Stimulated activated CD8-positive, alpha-beta memory T cell treated with anti-CD3 and anti-CD28 coated beads, Interleukin-4, amount 100 ng/mL, for 4 hours (primary cell): ENCODE measurements at places on chromosomes 5 and 9.

GRCh38 chr5:96111080-96111756 lies 149.6 kb upstream of the ELL2 start:
- DNase-seq, result no peak

DNA sequence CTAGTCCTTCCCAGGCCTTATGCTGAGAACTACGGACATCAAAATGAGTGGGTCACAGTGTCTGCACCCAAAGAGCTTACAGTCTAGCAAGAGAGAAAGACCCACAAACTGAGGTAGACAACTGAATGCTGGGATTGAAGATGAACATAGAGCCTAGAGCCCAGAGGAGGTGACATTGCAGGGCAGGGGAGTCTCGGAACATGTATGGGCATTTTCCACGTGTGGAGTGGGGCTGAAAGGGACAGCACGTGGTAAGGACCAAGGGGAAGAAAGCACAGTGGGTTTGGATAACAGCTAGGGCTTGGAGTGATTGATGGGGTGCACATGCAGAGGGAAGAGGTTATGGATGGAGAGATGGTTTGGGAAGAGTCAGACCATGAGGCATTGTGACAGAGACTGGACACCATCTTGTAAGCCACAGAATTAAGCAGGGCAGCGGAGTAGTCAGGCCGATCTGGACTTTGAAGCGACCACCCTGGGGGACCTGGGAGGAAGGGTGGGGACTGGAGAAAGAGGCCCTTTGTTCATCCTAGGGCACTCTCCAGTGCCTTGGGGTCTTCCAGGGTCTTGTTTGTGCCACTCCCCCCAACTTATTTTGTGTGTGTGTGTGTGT lies 47.5 kb upstream of the SH3PXD2B start:
- DNase-seq, result no peak

GRCh38 chr9:129177443-129177790 lies 644 bp downstream of the IER5L start:
- DNase-seq, result no peak

DNA sequence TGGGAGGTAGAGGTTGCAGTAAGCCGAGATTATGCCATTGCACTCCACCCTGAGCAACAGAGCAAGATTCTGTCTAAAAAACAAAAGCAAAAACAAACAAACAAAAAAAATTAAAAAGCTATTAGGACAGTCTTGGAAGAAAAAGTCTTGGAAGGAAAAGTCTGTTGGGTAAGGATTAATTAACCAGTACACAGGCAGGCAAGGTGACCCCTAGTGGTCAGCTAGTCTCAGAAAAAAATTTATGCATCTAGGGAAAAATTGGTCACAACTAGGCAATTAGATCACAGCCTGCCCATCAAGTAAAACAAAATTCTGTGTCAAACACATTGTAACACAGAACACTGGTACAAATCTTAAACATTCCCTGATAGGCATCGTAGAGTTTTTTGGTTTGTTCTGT lies 6.7 kb upstream of the ANKRD18B start:
- DNase-seq, result no peak

- DNase-seq, result no peak
Measured at GRCh38 chr5:6780802-6781391, 67.7 kb downstream of the TENT4A start.

- DNase-seq, result no peak
Measured at GRCh38 chr5:163379298-163380155, 57.9 kb upstream of the CCNG1 start.

DNA sequence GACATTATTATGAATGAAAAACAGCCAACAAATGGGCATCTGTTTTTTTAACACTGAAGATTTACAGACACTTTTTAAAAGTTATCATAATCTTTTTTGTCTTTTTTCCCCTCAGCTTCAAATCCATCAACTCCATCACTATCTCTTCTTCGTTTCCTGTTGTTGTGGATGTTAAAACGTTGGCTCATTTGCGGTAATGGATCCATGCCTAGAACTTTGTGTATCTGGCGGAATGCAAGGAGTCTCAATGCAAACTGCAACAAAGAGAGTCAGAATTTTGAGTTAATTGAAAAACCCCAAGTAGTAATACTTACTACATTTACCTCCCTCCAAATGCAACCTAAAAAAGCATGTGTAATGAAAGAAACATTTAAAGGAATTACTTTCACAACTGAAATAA lies 42.9 kb upstream of the MTMR12 start:
- no peak for DNase-seq

DNA sequence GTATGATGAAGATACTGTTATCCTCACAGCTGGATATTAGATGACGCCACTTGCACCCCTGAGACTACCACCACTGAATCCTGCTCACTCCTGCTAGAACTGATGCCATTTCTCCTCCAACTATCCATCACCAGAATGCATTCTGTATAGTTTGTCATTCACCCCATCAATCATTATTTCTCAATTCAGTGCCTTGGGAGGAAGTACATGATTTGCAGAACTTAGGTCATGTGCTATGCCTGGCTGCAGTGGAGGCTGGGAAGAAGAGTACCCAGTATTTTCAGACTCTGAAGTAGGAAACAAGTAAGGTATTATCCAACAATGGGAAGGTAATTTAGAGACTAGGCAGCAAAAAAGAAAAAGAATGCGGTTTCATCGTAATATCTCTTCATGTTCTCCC lies 26.2 kb upstream of the HSD17B4 start:
- no peak for DNase-seq

GRCh38 chr9:19828576-19829109 lies 39.8 kb upstream of the SLC24A2 start:
- no peak for DNase-seq
